Retina (tissue), 1 donor: ENCODE measurements at places on chromosomes 7 and 10.
A peak's percentile ranks its signal among the peaks of the same experiment; 100 is the strongest.

DNA sequence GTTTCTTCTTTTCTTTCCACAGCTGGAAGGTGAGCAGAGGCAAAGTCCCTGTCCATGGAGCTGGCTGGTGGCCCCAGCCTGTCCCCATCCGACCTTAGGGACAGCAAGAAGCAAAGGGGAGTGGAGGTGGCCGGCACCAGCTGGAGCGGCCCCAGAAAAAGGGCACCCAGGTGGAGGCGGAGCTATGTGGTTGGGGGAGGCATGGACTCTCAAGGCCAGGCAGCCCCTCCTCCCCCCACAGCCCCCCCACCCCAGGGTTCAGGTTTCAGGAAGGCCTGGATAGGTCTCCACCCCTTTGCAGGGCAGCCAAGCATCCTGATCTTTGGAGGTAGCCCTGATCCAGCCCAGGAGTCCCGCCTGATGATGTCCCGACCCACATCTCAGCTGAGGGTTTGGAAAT, at the start of gene SSC4D:
TSS of gene SSC4D (minus strand) at position 161 of the 400 bp plus-strand sequence. CDS start 5,258 bp downstream, outside the sequence.
- DNase-seq: no peak

DNA sequence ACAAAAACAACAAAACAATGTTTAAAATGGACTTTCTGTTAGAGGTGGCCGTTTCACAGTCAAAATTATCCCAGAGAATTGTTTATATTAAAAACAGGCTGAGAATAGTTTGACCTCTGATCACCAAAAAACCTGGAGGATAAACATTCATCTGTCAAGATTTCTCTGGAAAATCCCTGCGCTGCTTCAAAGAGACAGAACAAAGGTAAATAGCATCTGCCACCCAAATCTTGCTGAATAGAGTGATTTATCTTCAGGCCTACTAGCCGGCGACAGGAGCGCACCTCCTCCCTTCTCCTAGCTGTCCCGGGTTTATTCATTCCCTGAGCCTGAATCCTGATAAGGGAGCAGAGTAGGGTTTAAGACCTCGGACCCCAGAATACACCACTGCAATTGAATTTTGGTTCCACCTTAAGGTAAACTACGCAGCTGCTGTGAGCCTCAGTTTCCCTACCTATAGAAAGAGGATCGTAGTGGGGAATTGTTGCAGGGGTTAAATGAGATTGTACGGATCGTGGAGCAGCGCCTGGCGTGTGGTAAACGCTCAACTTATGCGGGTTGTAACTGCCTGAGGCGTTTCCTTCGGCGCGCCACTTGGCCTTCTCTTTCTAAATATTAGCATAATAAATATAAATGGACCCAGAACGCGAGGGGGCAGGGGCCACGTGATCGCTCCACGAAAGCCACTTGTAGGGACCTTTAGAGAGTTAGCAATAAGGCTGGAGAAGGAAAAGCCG, 498 bp upstream of the ST7 start:
- DNase-seq: peak; percentile 72

DNA sequence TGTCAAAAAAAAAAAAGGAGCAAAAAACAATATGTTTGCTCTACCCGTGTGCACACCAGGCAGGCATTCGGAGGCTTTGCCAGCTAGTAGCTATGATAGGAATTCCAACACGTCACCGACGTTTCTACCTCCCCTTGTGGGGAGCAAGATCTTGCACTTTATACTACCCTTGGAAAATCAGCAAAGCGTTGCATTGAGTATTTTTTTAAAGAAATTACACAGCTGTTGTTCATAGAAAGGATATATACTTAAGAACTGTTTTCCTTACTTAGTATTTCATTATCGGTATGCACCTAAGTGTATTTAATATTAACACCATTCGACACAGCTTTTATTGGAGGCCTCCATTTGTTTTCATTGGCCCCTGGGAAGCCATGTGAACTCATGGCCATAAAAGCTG, 159.9 kb upstream of the MGMT start:
- no peak for DNase-seq

- peak; percentile 26 for DNase-seq
Observed at GRCh38 chr10:34861293-34862021, 46.4 kb upstream of the PARD3 start.

GRCh38 chr10:102133373-102134195, 744 bp downstream of the PPRC1 start:
- no peak for DNase-seq

GRCh38 chr10:118901906-118902305, 127.6 kb upstream of the NANOS1 start:
- no peak for DNase-seq

GRCh38 chr7:114802632-114803031, 119.3 kb upstream of the MDFIC start:
- no peak for DNase-seq

GRCh38 chr7:37205451-37205850, 243.2 kb downstream of the ELMO1 start:
- no peak for DNase-seq

- DNase-seq: no peak
Observed at GRCh38 chr10:72243822-72244437, 27.9 kb upstream of the ASCC1 start.

DNA sequence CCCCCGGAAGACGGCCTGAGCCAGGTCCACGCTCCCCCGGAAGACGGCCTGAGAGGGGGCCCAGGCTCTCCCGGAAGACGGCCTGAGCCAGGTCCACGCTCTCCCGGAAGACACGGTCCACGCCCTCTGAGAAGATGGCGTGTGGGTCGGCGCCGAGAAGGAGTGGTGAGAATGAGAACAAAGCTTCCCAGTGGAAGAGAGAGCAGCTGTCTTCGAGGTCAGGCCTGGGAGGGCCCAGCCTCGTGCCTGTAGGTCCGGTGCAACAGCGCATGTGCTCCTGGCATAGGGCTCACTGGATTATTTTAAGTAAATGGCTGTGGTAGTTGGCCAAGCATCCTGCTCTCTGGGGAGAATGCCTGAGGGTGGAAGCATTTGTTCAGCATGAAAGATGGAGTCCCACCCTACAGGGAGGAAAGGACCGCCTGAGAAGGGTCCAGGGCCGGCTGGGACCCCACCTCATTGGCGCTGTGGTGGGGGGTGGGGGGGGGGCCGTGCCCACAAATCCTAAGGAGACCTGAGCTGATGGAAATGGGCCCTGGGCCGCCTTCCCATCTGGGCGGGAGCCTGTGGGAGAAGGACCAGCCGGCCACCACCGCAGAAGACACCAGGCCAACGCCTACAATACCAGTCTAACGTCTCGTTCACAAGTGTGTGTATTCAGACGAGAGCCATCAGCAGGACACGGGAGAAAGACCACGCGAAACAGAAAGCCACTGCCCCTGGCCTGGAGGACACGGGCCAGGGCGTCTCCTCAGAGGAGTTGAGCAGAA, 210.0 kb downstream of the WDR37 start:
- no peak for DNase-seq

- DNase-seq: no peak
Observed at GRCh38 chr10:121667948-121668313, 69.7 kb upstream of the FGFR2 start.

GRCh38 chr10:93849593-93849992, 44.2 kb upstream of the SLC35G1 start:
- DNase-seq: no peak

DNA sequence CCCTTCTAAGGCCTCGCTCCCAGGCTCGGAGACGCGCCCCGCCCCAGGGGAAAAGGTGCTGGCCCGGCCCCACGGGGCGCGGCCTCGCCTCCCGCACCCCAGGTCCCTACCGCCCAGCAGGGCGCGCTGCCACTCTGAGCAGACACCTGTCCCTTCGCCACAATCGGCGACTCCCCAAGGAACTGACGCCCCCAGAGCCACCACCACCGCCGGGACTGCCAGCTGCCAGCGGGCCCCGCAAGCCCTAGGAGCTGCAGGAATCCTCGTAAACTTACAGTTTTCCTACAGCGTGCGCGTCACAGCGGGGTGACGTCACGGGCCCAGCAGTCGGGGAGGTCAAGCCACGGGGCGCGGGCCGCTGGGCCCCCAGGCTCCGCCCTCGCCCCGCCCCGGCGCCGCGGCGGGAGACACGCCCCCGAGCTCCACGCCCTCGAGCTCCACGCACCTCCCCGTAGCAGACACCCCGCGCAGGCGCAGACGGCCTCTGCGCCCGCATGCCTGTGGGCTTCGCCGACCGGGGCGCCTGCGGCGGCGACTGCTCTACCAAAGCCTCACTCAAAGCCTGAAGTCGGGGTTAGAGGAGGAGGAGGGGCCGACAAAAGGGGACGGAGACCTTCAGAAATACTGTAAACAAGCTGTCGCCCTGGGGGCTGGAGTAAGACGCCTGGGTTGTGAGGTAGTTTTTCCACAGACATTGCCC, at the start of gene ZNF438:
TSS of gene ZNF438 (minus strand) at position 308 of the 700 bp plus-strand sequence. CDS start 154,831 bp downstream, outside the sequence.
- peak; percentile 97 for DNase-seq

DNA sequence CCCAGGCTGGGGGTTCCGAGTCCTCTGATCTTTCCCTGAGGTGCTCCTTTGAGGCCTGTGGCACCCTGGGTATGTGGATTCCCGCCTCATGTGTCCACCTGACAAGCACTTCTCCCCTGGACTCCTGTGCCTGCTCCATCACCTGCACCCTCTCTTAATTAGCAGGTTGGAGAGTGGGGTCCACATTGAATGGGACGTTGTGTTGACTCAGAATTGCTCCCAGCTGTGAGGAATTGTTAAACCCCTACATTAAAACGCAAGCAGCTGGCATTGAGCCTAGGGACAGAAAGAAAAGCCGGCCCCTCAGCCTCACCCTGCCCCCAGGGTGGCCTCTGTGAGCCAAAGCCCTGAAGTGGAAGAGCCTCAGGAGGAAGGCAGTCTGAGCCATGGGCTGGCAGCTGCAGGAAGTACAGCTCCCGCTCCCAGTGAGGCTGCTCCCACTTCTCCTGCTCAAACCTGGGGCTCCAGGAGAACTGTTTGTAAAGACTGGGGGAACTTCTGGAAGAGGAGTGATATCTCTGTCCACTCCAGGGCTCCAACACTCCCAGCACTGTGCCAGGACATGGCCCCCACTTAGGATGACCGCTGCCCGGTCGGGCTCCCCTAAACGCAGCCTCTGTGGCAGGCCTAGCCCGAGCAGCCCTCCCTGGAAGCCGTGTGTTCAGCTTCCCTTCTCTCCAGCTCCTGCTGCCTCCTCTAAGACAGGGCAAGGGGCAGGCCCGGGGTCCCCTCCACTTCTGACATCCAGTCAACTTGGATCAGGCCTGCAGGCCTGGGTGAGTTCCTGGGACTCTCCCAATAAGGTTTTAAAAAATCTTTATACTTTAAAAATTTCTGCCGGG, 1.8 kb upstream of the OPN4 start:
- no peak for DNase-seq

DNA sequence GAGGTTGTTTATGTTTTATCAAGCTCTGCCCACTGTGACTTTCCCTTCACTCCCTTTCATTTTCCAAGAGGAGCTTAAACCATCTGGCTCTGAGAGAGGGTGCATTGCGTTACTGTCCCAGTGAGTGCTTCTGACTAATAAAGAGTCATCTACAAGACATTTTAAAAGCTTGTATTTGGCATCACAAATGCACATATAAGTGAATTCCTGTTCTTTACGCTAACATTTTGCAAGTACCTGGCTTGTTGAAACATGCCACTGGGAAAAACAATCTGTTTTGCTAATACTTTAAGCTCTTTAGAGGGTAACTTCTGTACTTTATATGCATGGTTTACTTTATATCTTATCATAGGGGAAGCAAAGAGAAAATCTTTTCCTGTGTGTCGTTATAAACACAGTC, 534.6 kb upstream of the POM121L12 start:
- DNase-seq: peak; percentile 9

DNA sequence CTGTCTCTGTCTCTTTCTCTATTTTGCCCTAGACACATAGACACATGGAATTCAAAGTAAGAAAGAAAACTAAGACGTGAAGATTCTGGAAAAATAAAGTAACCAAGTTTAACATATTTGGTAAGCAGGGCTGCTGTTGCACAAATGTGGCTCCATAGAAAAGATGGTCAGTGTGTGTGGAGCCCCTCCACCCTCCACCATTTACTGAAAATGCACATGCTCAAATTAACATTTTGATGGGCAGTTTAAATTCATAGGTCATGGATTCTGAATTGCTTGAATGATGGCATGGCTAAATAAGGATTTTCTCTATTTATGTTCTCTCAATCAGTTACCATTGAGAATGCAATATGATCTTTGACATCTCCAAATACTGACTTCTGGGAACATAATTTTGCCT, 165.5 kb upstream of the CHRM2 start:
- no peak for DNase-seq

DNA sequence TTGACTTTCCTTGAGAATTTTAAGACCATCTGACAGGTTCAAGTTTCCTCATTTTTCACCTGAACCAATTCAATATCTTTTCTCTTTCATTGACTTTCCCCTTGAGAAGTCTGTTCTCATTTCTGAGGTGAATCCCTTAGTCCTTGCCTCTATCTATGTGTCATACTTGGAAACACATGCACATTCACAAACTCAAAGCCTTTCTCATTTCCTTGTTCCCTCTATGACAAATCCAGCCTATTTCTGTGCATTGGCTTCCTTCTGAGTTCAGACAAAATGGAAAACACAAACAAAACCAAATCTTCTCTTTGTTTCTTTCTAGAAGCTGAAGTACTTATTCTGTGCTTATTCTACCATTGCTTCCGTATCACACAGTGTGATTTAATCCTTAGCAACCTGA, 13.8 kb downstream of the PTTG1IP2 start:
- no peak for DNase-seq

DNA sequence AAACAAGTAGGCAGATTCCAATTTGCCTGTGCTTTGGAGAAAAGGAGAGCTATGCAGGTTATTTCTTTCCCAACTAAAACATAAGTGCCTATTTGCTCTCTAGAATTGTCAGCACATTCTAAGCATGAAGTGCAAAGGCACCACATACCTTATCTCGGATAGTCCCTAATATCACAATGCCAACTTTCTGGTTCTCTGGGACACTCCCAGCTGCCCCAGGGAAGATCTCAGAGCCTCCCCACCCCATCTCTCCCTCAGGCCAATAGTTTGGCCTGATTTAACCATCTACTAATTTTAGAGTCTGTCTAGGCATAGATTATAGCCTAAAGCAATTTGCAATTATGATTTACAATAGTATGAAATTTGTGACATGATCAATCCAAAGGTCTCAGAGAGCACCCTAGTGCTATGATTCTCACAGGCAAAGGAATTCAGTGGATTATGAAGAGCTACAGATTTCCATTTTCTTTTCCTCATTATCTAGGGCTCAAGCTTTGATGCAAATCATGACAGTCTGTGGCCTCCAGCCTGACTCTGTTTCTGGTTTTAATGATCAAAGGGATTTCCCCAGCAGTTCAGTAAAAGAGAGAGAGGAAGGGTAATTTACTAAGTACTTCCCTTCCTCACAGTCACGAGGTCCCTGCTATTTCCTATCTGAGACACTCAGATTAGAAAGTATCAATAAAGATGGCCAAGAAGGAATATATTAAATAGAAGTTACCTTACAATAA, 29.0 kb upstream of the IL6 start:
- DNase-seq: no peak

GRCh38 chr10:120996456-120997034, 145.4 kb downstream of the WDR11 start:
- DNase-seq: no peak

DNA sequence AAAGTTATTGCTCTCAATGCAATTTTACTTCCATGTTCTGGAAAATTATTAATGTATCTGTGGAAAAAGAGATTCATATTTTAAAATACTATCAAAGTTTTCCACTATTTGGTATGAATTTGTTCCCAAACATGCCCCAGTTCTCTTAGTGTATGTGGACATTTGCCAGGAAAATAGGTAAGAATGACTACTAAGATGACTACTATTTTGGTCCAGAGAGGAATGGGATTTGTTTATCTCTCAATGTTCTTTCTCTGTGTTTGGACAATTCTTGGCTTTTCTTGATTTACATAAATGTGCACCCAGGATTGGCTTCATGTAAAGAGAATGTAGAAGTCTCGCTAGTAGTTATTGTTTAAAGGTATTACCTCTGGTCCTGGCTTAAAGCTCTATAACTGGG, 60.3 kb upstream of the POT1 start:
- DNase-seq: no peak

GRCh38 chr10:93075369-93076221, 1.9 kb downstream of the CYP26A1 start:
- no peak for DNase-seq

- peak; percentile 89 for DNase-seq
Observed at GRCh38 chr7:100604028-100604975, 2.1 kb downstream of the PCOLCE start.
